ENCODE measurements at places on chromosomes 12 and 14. TPM values are rescaled to one million over a fixed set of nuclear protein-coding genes. Genes with fewer than 3 reads are reported as not detected.

DNA sequence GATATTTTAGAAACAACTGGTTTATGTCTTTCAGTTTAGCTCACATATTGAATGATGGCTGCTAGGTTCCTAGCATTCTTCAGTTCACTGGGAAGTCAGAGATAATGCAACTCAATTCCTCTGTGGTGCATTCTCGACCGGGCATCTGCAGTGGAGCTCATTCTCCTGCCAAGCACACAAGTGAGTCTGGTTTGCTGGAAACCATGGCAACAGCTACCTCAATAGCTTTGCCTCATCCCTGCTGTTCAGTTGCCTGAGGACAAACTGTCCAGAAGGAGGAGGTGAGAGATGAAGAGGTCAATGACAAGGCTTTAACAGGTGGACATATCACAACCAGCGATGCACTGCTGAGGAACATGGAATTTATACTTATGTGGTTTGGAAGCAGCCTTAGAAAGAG lies 816.9 kb downstream of the AACS start:
- no peak for DNase-seq
- H3K4me1 ChIP-seq = no peaks in the 10 kb centered on the region
- no peak overlapping the region for H3K27ac ChIP-seq
- H3K4me3 ChIP-seq = no peak overlapping the region
- H3K27me3 ChIP-seq = peaks cover 3% of the 10 kb centered on the region
- H3K36me3 ChIP-seq = peaks cover 3% of the 10 kb centered on the region

GRCh38 chr14:64506721-64507120 lies 2.2 kb downstream of the ZBTB1 start:
- H3K27me3 ChIP-seq = peaks cover 15% of the 10 kb centered on the region
- no peak for DNase-seq
- H3K4me1 ChIP-seq = peaks cover 62% of the 10 kb centered on the region
- no peak overlapping the region for H3K27ac ChIP-seq

- no peak overlapping the region for H3K4me3 ChIP-seq
- no peaks in the 10 kb centered on the region for H3K36me3 ChIP-seq
- H3K27ac ChIP-seq = no peak overlapping the region
- peaks cover 13% of the 10 kb centered on the region for H3K4me1 ChIP-seq
- H3K27me3 ChIP-seq = peaks cover 2% of the 10 kb centered on the region
- DNase-seq = no peak
These were observed 77.6 kb upstream of the DACT1 start for GRCh38 chr14:58560208-58560607.

GRCh38 chr14:22194664-22195063 lies 394.4 kb downstream of the DAD1 start:
- H3K4me3 ChIP-seq = no peak overlapping the region
- H3K27ac ChIP-seq = no peak overlapping the region
- peaks cover 4% of the 10 kb centered on the region for H3K4me1 ChIP-seq
- no peak for DNase-seq
- peaks cover 6% of the 10 kb centered on the region for H3K36me3 ChIP-seq

DNA sequence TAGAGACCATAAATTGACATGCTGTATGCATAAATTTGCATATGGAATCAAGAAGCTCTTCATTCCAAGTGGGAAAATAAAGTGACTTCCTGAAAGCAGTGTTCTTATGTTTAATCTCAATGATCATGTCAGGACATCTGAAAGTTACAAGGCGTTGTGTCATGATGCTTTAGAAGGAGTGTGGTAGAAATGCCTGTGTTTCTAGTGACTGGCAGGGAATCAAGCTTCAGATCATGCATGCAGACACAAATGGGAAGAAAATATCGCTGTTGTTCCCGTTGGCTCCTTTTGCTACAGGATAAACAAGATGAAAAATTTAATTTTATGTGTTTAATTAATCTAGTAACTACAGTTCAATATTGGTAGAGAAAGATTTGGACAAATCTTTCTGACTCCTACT lies 298.1 kb upstream of the SYT1 start:
- no peak for DNase-seq
- H3K4me1 ChIP-seq = no peaks in the 10 kb centered on the region
- H3K36me3 ChIP-seq = no peaks in the 10 kb centered on the region
- H3K27ac ChIP-seq = no peak overlapping the region

GRCh38 chr14:99612738-99613330 lies 8.8 kb upstream of the CCDC85C start:
- no peaks in the 10 kb centered on the region for H3K36me3 ChIP-seq
- peaks cover 22% of the 10 kb centered on the region for H3K4me1 ChIP-seq
- no peak overlapping the region for H3K4me3 ChIP-seq
- H3K27ac ChIP-seq = no peak overlapping the region
- peaks cover 5% of the 10 kb centered on the region for H3K27me3 ChIP-seq

DNA sequence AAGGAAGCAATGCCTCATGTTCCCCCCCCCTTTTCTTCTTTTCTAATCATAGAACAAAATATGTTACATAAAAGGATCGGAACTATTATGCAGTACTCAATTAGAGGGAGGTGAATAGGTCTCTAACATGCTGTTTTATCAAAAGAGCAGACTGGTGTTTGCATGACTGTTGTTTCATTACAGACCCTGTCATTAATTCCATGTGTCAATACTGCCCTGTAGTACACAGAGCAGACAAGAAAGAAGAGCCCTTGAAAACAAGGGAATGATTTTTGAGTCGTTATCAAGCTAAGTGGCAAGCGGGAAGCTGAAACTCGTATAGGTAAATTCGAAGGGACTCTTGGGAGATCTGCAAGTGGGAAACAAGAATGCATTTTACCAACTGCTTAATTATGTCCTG lies 76.9 kb upstream of the TMEM263 start:
- no peak for DNase-seq
- H3K4me1 ChIP-seq = peaks cover 3% of the 10 kb centered on the region
- peaks cover 6% of the 10 kb centered on the region for H3K36me3 ChIP-seq
- no peak overlapping the region for H3K4me3 ChIP-seq
- H3K27me3 ChIP-seq = no peaks in the 10 kb centered on the region

DNA sequence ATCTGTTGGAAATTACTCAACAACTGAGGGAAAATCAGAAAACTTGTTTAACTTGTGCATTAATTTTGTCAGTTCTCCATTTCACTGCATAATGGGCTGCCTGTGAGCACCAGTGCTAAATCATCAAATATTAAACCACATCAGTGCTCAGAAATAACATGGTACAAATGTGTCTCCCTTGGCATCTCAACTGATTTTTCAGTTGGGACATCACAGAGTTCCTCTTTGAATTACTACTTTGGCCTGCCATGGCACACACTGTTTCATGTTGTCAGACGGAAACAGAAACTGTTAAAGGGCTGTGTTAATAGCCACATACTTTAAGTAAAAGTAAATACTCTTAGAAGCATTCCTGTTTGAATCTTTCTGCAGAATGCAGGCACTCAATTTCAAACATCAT lies 42.1 kb upstream of the STRN3 start:
- DNase-seq = no peak
- H3K36me3 ChIP-seq = peaks cover 7% of the 10 kb centered on the region
- H3K4me3 ChIP-seq = no peak overlapping the region

DNA sequence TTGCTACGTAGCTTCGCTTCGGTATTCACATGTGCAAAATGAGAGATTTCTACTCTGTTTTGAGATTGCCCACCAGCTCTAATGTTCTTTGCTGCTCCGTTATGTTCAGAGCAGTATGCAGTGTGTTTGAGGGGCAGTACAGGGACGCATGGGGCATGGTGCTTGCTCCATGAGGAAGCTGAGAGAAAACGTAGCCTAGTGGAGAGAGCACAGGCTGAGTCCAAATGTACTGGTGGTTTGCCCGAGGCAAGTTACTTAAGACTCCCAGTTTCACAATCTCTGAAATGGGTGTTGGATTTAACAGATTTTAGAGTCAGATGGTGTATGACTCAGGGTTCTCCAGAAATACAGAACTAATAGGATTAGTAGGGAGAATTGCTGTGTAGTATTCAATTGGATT lies 310.5 kb downstream of the ETNK1 start:
- no peak overlapping the region for H3K27ac ChIP-seq
- H3K4me1 ChIP-seq = no peaks in the 10 kb centered on the region

GRCh38 chr12:109892748-109893147 lies 7.3 kb upstream of the TCHP start:
- no peak overlapping the region for H3K27ac ChIP-seq
- no peak for DNase-seq
- peaks cover 14% of the 10 kb centered on the region for H3K4me1 ChIP-seq

Gene CLEC7A
- not detected for total RNA-seq

Gene C12orf50
- total RNA-seq = not detected
